Dorsolateral prefrontal cortex (tissue), 122 donors: ENCODE measurements at places on chromosomes 6 and 20. TPM values are rescaled to one million over a fixed set of nuclear protein-coding genes. Genes with fewer than 3 reads are reported as not detected.

The RNF5 gene
- 45.1 TPM for total RNA-seq

The BPI gene
- not detected for total RNA-seq

The PDE10A gene
- total RNA-seq = 47.5 TPM

The ZSCAN31 gene
- total RNA-seq = 31.4 TPM

The TSPO2 gene
- total RNA-seq = not detected

DNA sequence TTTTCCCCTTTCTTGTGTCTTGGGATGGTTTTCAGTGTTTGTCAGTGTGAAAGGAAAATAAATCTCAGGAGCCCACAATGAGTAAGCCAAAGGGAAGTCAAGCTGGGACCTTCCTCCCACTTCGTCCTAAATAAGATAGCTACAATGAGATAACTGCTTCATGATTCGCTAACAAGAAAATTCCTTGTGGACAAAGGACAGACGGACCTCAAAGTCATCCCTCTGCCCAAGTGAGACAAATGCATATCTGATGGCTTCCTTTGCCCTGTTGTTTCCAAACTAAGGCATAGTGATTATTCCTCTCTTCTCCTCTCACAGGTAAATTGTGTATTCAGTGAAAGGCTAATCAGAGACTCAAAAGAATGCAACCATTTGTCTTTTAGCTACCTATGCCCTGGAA, 26.1 kb upstream of the ADTRP start:
- DNase-seq = no peak

GRCh38 chr20:64119681-64120341, 12.4 kb upstream of the NPBWR2 start:
- DNase-seq = peak; percentile 34

- DNase-seq = no peak
These were observed 1.4 kb upstream of the MANBAL start for GRCh38 chr20:37288091-37288490.

- DNase-seq = no peak
These were observed 119.1 kb upstream of the MAP7 start for GRCh38 chr6:136669299-136669699.

GRCh38 chr6:150129616-150130505, 13.0 kb upstream of the PPP1R14C start:
- no peak for DNase-seq

- DNase-seq = peak; percentile 89
These were observed 68.2 kb downstream of the RAB44 start for GRCh38 chr6:36765594-36766398.

DNA sequence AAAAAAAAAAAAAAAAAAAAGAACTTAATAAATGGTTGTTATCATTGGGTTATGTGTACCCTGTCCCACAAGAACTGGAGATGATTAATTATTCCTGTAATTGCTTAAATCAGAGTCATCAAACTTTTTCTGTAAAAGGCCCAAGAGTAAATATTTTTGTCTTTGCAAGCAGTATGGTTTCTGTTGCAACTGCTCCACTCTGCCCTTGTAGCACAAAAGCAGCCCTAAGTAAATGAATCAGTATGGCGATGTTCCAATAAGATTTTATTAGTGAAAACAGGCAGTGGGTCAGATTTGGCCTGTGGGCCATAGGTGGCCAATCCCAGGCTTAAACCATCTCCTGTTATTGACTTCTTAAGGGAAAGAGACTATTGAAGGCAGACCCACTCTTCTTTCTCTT, 252.7 kb downstream of the TSHZ2 start:
- DNase-seq = no peak

- DNase-seq = no peak
These were observed 3.6 kb upstream of the PHF1 start for GRCh38 chr6:33407132-33407718.

DNA sequence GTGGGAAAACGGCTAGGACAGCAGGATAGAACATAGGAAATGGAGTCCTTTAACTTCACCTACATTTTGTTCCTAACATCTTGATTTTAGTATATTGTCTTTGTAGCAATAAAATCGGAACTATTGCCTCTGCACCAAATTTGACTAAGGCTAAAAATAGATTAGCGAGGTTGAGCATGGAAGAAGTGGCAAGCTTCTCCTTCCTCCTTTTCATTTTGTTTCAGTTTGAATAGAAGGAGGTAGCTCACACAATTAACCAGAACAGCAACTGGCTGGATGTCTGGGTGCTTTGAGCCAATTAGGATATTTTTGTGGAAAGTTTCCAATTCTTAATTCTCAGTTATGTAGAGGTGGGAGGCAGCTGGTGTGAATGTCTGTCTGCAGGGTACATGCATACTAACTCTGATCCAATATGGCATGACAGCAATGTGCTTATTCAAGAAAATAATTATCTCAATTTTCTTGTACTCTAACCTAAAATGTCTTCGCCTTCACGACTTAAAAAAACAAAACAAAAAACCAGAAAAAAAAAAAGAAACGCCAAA, 3.1 kb upstream of the HECA start:
- no peak for DNase-seq

DNA sequence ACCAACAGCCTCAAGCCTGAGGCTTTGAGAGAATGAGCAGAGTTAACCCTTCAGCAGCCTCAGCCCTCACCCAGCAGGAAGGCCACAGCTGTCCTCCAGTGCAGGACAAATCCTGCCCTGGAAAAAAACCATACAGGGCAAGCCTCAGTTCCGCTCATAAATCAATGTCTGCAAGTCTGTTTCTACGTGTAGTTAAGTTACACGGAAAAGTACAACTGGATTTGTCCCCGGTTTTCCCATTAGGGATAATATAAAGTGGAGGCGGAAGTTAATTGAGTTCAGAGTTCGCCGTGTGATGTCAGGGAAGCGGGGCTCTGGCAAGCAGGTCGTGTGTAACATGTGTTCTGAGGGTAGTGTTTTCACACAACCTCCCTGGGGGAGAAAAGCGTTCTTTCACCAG, 44.2 kb upstream of the EYA2 start:
- DNase-seq = no peak
